ENCODE measurements at places on chromosomes 11 and 22.

- peak; percentile 44 for DNase-seq
These were observed 84.7 kb downstream of the TTC28 start for GRCh38 chr22:28594797-28595462.

GRCh38 chr22:26964642-26965041, 307.3 kb downstream of the MIAT start:
- DNase-seq: no peak

- no peak for DNase-seq
These were observed 189.6 kb downstream of the ADAMTS15 start for GRCh38 chr11:130638033-130638432.

DNA sequence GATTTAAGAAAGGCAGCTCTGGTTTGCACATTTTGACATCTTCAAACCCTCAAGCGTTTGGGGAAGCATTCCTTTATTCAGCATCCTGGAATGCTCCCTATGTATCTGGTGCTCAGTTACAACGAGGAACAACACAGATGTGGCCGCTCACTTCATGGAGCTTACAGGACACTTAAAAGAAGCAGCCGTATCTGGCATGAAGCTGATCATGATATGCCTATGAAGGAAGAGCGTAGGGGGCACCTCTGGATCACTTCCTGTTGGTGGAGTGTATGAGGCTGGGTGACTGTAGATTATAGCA, 72.3 kb upstream of the TP53I11 start:
- DNase-seq: no peak

DNA sequence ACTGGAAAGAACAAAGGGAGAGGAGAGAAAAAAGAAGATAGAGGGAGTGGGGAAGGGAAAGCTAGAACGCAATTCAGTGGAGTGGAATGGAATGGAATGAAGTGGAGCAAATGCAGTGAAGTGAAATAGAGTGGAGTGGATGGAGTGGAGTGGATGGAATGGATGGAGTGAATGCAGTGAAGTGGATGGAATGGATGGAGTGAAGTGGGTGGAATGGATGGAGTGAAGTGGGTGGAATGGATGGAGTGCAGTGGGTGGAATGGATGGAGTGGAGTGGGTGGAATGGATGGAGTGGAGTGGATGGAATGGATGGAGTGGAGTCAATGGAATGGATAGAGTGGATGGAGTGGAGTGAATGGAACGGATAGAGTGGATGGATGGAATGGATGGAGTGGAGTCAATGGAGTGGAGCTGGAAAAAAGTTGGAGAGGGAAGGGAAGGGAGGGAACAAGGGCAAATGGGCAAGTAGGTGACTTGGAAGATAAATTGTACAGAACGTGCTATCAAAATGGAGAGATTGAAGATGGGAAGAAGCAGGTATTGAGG, 13.9 kb downstream of the IFITM10 start:
- DNase-seq: no peak

DNA sequence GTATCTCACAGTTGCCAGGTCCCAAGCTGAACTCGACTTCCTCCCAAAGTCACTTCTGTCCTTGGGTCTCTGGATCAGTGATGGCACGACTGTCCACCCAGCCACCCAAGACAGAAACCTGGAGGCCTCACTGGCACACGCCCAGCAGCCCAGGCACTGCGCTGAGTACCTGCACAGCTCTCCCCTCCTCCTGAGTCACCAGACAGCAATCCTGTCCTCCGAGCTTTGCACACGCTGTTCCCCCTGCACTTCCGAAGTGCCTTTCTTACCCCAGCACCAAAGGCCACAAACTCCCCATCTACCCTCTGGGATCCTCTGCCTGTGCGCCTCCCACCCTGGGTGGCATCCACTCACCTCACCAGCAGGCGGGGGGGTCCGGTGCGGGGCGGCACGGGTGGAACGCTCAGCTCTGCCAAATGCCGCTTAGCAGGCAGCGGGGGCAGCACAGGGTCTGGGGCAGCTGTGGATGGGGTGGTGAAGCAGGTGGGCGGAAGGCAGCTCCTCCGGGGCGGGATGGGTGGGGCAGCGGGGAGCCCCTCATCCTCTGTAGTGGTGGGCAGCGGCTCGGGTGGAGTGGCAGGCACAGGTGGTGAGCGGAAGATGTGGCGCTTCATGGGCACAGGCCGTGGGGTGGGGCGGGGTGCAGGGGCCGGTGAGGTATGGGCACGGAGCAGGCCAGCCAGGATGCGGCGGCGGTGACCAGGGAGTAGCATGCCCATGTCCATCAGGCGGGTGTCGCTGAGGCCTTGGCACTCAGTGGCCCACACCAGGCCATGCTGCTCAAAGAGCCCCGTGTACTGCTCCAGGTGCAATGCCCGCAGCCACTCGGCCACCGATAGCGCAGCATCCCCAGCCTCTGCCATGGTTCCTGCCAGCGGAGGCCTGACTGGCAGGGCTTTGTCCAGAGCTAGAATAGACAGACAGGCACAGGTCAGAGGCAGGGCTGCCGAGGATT, 25.7 kb downstream of the ARAP1 start:
- DNase-seq: no peak

DNA sequence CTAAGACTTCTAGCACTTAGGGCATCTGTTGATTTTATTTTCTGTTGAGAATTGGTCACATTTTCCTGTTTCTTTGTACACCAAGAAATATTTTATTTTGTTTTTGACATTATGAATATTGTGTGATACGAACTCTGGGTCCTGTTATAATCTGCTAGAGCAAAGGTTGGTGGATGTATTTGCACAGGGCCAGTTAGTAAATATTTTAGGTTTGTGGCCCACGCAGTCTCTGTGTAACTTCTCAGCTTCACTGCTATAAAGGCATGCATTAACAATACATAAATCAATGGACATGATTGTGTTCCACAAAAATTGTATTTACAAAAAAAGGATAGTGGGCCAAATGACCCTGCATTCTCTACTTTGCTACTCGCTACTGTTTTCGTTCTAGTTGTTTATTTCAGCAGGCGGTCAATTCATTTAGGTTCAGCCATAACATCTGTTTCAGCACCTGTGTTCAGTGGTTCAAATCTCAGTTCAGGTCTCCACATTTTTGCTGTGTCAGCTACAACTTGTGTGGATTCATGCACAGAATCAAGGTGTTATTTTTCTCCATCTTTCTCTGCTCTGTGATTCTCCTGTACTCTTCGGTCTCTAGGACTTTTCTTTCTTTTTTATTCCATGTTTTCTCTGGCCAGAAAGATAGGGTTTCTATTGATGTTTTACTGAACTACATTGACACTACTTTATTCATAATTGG, 786.2 kb downstream of the ETS1 start:
- no peak for DNase-seq

DNA sequence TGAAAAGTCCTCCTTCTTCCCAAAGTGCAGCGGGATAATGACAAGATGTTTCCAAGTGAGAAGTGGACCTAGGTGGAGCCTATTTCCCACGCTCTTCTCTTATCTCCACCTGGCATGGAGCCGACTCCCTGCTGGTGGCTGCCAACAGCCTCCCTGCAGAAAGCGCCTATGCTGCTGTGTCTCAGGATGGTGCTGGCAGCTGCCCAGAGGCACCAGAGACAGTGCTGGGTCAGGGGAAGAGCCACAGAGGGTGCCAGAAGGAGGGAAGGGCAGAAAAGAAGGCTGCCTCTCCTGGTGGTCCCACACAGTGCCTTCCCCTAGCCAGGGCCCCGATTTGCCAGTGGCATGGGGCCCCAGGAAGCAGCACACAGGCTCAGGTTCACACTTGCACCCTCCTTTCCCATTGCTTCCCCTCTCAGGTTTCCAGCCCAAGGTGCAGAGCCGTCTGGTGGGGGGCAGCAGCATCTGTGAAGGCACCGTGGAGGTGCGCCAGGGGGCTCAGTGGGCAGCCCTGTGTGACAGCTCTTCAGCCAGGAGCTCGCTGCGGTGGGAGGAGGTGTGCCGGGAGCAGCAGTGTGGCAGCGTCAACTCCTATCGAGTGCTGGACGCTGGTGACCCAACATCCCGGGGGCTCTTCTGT, 19.0 kb downstream of the CD5 start:
- DNase-seq: no peak

DNA sequence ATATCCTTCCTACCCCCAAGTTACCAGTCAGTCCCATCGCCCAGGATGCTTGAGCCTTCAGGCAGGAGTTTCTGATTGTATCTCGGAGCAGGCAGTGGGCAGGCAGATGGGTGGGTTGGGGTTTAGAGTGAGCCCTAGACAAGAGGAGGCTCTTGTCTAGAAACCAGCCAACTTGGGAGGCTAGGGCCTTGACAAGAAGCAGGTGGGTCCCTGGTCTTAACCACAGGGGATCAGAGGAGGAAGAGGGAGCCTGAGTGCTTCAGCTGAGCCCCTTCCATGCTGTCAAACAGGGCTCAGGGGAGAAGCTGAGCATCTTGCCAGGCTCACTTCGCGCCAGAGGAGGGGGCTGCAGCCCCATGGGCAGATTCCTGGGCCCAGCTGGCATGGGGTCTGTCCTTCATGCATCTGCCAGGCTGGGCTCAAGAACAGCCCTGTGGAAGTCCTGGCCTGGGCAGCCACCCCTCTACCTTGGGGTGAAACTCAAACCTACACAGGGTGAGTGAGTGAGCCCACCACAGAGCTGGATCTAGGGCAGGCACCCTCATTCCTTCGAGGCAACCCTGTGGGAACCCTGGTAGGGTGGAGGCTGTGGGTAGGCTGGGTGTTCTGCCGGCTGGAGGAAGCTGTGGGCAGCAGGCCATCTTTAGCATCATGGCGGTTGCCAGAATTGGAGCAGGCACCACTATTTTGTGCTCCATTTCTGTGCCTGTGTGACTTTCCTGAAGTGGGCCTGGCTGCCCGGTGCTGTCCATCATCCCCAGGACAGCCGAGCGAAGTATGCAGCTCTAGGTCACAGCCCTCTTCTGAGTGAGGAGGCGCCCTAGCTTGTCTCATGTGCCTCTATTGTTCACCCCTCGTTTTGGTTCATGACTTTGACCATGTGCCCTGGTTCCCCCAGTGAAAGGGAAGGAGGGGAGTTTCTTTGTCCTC, 108.1 kb downstream of the MORC2 start:
- no peak for DNase-seq

DNA sequence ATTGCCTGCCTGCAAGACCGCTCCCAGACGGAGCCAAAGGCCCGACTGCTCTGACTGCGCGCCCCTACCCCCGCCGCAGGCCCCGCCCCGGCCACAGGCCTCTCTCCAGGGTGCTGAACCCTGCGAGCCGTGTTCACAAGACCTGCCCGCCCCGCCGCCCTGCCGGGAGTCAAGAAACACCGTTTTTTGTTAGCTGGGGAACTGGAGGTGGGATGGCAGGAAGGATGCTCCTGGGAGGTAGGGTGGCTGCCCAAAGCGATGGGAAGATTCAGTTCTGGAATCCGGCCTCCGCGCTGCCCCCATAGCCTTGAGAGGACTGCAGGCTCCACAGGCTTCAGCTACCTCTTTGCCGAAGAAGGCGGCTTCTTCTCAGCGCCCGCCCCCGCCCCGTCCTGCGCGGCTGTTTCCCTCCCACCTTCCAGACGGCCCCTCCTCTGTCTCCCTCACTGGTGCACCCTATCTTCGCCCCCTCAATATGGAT, 2.7 kb upstream of the PDE2A start:
- peak; percentile 58 for DNase-seq

- no peak for DNase-seq
These were observed 10.8 kb downstream of the SRRD start for GRCh38 chr22:26494506-26494905.

- no peak for DNase-seq
These were observed 270.3 kb upstream of the KIRREL3 start for GRCh38 chr11:127270851-127271250.

- no peak for DNase-seq
These were observed 329.5 kb downstream of the MIAT start for GRCh38 chr22:26986884-26987283.

DNA sequence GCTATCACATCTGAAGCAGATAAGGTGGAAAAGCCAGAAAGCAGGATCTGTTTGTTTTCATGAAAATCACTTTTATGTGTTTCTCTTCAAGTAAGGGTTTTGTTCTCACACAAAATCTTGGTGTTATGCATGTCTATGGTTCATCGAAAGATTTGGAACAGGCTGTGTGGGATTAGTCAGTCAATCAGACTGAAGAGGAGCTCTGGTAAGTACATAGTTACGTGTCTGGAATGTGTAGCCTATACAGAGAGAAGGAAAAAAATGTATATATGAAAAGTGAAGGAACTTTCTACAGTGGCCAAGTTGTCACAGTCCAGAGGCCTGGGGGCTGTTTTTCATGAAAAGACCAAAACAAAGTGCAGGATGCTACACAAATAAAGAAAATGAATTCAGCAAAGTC, 156.7 kb downstream of the CNTN5 start:
- DNase-seq: no peak

- DNase-seq: no peak
These were observed 231.8 kb downstream of the TBC1D22A start for GRCh38 chr22:46994265-46994664.

GRCh38 chr11:31968461-31969358, 122.2 kb upstream of the RCN1 start:
- no peak for DNase-seq

- DNase-seq: no peak
These were observed 1.1 kb downstream of the SRSF8 start for GRCh38 chr11:95067841-95068219.

DNA sequence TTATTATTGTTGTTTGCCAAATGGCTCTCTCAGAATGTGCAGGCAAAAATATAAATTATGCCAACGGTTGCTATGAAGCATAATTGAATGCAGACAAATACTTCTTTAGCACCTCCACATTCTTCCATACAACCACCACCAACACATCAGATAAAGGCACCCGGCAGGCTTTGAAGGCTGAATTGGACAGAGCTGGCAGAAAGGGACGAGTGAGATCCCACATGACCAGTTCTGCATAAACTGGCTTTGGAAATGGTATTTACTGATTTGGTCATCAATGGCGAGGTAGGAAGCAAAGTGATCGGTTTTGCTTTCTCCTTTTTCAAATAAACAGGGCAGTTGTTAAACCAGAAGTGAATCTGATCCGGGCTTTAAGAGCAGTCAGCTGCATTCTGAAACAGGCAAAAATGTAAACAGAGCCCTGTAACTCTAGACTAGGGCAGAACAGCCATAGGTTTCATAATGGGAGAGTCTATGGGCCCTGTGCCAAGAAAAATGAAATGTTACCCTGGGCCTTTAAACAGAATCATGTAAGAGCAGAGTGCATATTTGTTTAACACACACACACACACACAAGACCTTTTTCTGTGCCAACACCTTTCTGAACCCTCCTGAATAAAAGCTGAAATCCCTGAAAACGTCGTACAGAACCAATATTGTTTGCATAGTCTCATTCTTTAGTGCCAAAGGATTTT, 97.7 kb downstream of the MPPED2 start:
- DNase-seq: no peak

- peak; percentile 9 for DNase-seq
These were observed 38.7 kb upstream of the E2F8 start for GRCh38 chr11:19279451-19279850.

DNA sequence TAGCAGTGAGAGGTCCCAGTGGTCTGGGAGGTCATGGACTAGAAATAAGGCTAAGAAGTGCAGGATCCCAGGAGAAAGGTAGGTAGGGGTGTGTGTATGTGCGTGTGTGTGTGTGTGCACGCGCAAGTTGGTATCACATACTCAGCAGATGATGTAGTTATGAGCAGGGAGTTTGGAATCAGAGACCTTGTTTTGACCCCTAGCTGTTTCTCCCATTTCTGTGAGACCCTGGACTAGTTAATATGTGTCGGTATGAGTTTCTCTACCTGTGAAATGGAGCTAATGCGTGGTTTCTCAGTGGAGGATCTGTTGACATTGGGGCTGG, 1.3 kb downstream of the SERPING1 start:
- no peak for DNase-seq

GRCh38 chr22:43789452-43789851, 22.7 kb downstream of the EFCAB6 start:
- DNase-seq: no peak

- DNase-seq: no peak
These were observed 1253.3 kb downstream of the TBC1D22A start for GRCh38 chr22:48015701-48016100.

- DNase-seq: no peak
These were observed 10.1 kb downstream of the LMO1 start for GRCh38 chr11:8253566-8253965.

Data from CD4-positive, alpha-beta T cell treated with Interleukin-21 for 1 hour (primary cell).